ENCODE measurements at places on chromosomes 4 and X.

GRCh38 chr4:92646826-92647225 lies 343.1 kb downstream of the GRID2 start:
- no peak for DNase-seq

DNA sequence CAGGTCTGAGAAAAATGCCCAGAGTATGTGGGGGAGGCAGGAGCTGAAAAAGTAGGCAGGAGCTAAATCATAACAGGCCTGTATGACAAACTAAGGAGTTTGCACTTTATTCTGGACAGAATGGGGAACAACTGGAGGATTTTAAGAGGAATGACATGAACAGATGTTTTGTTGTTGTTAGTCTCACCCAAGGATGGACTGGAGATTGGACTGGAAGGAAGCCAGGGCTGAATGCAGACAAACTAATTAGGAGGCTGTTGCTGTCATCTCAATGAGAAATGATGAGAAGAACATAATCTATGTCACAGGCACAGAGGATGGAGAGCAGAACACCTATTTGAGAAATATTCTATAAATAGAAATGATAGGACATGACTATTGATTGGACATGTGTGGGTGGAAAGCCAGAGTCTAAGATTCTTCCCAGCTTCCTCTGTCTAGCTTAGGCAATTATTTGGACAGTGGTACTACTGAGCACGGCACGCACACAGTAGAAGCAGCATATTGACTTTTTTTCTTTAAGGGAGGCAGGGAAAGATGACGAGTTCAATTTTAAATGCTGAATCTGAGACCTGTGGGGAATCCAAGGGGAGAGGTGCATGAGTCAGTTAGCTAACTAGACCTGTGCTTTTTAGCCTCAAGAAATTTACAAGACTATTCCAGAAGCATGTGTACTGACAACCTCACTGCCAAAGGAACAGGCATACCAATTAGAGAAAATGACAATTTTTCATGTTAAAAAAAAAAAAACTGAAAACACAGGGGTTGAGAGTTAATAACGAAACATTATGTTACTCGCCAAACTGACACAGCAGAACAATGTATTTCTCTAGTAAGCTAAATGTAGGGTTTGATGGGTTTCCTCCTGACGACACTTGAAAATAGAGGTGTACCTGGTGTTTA lies 963 bp upstream of the USO1 start:
- DNase-seq, result no peak

- DNase-seq, result no peak
Measured at GRCh38 chr4:2839060-2839459, 4.6 kb upstream of the ADD1 start.

GRCh38 chr4:158159054-158159717 lies 13.6 kb downstream of the GASK1B start:
- DNase-seq, result no peak

Data from CD4-positive, CD25-positive, alpha-beta regulatory T cell (primary cell).